ENCODE measurements at places on chromosomes 7 and 10.

GRCh38 chr7:20206104-20206896 lies 10.9 kb downstream of the MACC1 start:
- DNase-seq, result no peak

GRCh38 chr10:76051007-76051936 lies 619.8 kb downstream of the LRMDA start:
- no peak for DNase-seq

DNA sequence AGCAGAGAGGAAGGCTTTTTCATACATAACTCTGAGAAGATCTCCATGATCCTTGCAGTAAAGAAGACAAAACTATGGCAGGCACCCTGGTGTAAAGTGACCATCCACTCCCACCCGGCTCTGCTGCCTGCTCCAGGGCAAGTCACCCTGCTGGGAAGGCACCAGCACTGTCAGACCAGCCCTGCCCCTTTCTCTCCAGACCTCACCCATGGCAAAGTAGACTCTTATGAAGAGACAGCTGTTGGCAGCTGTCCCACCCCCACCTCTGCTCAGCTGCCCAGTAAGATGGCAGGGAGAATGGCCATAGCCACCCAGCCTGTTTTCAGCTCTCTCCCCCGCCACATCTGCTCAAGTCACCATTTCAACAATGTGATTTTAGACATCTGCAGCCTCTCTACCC lies 8.6 kb upstream of the ZMIZ2 start:
- no peak for DNase-seq

DNA sequence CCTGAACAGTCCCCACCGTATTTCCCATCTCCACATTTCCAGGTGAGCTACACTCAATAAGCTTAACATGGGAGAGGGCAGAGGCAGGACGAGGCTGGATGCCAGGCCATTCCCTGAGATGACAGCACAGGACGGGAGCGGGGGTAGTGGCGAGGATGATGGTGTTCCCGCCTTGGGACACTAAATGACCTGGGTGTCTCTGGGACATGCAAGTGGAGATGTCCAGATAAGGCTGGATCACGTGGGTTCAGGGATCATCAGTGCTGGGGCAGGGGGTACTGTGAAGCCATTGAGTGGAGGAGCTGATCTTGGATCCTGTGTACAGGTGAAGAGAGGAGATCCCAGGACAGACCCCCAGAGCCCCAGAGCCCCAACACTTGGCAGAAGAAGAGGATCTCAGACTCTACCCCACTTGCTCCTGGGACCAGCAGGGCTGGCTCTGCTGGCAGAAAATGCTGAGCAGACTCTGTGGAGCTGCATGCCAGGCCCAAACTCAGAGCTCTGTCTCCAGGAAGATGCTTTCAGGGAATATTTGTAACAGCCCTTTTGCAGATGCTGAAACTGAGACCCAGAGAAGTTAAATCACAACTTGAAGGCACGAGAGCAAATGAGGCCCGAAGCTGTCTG lies 29.7 kb upstream of the HSPA12A start:
- DNase-seq, result no peak

DNA sequence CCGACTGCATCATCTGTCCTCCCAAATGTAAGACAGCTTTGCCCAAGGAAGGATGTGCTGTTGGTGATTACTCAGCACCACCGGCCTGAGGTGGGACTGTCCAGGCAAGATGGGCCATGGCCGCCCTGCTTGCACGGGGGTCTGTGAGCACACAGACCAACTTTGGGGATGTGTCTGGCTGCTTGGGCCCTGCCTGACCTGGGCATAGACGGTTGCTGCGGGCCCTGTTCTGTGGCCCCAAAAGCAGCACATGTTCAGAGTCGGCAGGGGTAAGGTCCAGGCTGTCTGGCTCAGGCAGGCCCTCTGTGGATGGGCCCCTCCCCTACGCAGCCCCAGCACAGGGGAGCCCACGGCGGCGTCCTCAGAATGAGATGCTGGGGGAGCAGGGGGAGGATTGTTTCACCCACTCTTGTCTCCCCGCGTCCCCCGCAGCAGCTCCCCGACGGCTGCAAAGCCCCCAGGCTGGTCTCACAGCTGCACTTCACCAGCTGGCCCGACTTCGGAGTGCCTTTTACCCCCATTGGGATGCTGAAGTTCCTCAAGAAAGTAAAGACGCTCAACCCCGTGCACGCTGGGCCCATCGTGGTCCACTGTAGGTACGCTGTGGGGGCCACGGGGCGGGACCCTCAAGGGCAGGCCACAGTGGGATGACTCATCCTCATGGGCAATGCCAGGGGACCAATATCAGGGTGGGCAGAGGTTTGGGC lies 58.4 kb downstream of the MKI67 start:
- DNase-seq, result no peak

DNA sequence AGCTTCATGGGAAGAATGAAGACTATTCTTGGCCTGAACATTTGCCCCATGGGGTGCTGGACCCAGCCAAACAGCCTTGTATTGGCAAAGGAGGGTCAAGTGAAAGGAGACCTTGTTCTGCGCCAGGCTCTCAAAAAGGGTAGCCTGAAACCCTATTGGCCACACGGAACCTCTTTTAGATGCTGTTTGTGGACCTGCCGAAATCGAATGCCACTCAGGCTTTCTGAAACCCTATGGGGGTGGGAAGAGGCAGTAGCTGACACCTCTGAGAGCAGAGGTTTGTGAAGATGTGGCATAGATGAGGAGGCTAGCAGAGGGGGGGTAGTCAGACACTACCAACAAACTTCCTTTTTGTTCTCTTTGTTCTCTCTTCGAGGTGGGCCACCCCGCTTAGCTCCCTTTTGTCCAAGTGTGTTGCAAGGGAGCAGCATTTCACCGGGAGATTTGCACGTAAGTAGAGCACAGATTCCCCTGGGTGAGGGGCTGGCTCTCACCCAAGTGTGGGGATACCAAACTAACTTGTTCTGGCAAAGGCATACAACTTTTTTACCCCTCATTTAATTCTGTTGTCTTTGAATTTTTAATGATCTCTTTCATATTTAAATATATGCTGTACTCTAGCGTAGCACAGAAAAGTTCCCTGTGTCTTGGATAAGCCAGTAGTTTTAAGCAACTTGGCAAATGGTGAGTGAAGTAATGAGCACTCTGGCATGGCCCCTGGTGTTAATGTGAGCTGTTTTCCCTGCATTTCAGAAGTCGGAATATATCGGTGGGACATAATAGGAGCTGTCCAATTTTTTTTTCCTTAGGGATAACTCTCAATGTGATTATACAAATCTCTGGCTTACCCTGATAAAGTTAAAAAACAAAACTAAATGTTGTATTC lies 107.7 kb downstream of the SEPTIN7 start:
- DNase-seq, result no peak

- DNase-seq, result no peak
These were observed 22.2 kb upstream of the FAM171A1 start for GRCh38 chr10:15393139-15393825.

DNA sequence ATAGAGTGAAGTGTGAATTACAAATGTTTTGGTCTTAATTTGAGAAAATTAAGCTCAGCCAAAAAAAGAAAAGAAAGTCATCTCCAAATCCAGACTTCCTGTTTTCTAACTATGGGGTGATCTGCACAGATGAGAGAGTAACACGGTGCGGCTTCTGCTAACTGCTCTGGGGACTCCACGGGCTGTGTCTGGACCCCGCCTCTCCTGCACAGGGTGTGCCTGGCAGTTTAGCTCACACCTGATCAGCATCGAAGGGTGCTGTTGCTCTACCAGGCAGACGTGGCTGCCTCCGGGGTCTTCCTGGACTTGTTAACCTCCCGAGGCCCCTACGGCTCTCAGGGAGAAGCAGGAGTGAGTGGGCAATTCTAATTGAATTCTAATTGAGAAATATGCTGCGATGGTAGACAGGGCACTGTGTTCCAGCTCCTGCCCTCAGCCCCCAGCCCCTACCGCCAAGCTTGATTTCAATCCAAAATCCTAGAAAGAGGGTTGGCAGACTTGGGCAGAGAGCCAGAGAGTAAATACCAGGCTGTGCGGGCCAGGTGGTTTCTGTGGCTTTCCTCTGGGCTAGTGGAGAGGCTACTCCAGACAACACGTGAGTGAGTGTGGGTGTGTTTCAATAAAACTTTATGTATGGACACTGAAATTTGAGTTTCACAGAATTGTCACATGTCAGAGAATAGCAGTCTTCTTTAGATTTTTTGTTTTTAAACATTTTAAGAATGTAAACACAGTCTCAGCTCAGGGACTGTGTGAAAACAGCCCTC lies 13.4 kb downstream of the SHH start:
- no peak for DNase-seq

GRCh38 chr10:62354916-62355315 lies 19.3 kb upstream of the ZNF365 start:
- DNase-seq, result no peak

GRCh38 chr7:24216576-24217125 lies 67.3 kb upstream of the NPY start:
- no peak for DNase-seq

DNA sequence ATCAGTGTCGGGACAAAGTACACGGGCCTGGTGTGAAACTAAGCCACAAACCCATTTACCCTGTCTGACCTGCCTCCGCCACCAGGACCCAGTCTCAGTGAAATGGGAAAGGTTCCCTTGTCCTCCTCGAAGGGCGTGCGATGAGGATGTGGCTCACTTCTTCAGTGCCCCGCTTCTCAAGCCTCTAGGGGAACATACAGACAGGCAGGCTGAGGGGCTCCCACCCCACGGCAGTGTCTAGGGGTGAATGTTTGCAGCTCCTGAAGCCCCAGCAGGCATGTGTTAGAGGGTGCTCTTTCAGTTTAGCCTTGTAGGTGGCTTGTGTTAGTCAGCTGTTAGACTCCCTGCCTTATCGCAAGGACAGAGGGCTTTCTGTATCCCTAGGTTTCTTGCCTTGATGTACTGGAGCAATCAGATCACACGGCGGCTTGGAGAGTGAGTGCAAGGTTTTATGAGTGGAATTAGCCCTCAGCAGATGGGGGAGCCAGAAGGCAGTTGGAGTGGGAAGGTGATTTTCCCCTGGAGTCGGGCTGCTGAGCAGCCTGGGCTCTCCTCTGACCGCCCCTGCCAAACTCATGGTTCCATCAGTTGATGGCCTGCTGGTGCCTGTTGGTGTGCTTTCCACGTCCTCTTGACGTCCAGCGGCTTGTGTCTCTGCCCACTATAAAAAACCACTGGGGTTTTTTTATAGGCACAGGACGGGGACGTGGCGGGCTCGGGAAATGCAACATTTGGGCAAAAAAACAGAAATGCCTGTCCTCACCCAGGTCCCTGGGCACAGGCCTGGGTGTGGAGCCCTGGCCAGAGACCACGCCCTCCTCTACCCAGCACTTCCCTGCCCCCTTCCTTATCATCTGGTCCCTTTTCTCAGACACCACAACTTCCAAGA lies 759 bp downstream of the NUDT1 start:
- DNase-seq, result no peak

DNA sequence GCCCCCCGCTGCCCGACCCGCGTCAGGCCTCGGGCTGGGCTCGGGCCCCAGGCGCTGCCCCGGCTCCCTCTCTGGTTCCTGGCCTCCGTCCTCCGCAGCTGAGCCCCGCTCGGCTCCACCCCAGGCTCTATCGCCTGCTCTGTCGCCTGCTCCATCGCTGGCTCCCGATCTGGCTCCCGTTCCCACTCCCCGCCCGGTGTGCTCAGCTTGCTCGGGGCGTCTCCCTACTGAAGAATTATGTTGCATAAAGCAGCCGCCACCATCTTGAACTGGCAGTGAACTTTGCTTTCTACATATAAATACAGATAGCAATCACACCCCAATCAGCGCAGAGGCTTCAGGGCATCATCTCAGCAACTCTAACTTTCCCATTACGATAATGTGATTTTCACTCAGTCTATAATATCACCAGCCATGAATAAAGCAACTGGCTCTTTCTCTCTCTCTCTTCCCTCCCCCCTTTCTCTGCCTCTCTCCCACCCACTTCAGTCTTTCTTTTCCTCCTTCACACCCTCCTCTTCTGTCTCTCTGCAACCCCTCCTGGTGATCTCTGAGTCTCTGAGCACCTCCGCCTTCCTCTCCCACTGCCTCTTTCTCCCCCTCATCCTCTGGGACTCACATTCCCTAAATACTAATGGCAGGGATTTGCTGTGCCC lies 43.3 kb upstream of the BTRC start:
- DNase-seq, result no peak

GRCh38 chr10:17022896-17023295 lies 106.7 kb downstream of the CUBN start:
- no peak for DNase-seq

DNA sequence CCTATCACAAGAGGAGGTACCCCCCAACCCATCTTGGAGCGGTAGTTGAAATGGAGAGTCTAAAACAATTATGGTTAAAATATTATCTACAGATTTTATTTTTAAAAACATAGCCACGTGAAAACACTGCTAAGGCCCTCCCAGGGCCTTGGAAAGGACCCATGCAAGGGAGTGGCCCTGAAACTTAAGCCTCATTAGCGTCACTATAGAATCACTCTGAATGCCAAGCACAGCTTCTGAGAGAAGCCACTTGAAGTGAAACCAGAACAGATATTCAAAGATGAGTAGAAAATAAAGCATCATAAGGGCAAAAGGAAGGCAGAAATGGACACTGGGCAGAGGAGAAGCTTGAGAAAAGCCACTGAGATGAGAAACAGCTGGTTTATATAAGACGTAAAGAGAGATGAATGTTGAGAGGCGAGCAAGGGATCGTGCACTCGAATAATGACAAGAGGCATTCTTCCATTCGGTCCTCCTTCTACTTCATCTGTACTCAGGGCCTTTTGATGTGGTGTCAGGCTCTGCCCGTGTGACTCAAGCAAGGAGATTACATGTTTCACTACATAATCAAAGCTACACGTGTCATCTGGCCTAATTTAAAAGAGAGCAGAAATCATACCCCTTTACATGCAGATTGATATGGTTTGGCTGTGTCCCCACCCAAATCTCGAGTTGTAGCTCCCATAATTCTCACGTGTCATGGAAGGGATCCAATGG lies 33.4 kb upstream of the SLC39A12 start:
- no peak for DNase-seq

DNA sequence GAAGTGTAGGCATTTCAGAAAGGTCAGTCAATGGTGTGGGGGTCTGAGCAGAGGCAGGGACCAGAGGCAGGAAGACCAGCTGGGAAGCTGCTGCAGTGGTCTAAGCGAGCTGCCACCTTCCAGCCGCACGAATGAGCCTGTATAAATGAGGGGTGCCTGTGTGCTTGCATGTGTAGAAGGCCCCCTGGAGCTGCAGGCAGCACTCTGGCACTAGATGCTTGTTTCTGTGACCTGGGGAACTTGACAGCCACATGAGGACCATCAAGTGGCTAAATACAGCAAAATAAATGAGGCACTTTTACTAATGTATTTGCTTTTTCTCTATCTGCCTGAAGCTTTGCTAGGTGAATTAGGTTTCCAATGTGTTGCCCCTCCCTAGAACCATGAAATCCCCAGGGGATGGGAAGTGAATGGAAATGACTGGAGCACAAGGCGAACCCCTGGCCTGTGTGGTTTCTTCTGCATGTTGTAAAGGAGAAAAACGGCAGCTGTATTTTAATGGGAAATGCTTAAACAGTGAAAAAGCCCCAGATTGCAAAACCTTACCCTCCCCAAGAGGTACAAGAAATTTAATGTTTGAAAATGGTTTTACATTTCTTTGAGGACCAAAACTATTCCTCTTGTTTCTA lies 57.7 kb downstream of the PYROXD2 start:
- no peak for DNase-seq

DNA sequence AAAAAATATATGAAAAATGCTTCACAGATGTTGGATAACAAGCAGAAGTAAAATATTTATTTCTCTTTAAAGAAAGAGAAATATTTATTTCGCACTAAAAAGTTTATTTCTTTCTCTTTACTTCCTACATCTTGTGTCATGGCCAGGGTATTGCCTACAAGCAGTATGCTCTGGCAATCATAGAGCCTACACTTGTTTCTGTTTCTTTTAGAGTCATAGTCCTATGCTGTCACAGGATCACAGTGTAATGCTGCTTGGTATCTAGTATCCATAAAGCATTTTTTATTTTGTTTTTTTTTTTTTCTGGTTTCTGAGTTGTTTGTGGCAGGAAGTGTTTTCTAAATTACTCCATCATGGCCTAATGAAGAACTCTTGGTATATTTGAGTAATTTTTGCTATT lies 116.0 kb downstream of the ATRNL1 start:
- DNase-seq, result no peak

Measured in stimulated activated CD4-positive, alpha-beta T cell treated with anti-CD3 and anti-CD28 coated beads, TNF-alpha, amount 100 ng/mL, for 48 hours (primary cell).